ENCODE measurements at places on chromosomes 12 and 14. TPM values are rescaled to one million over a fixed set of nuclear protein-coding genes. Genes with fewer than 3 reads are reported as not detected.

Gene GYS2
- total RNA-seq = not detected

Gene DHH
- 0.87 TPM for total RNA-seq

Gene OTX2
- not detected for total RNA-seq

Gene DMAC2L
- total RNA-seq = 34.0 TPM

Gene FAM186B
- 0.34 TPM for total RNA-seq

Gene NPFF
- not detected for total RNA-seq

Gene SCNN1A
- 0.93 TPM for total RNA-seq

Gene SDR9C7
- 0.97 TPM for total RNA-seq

Gene ARHGEF40
- 56.8 TPM for total RNA-seq

Gene TPH2
- total RNA-seq = 0.96 TPM

Gene APOLD1
- 24.2 TPM for total RNA-seq

Gene FLRT2
- total RNA-seq = 122 TPM

Gene ZDHHC17
- total RNA-seq = 89.7 TPM

Gene FAIM2
- total RNA-seq = 1,025 TPM

GRCh38 chr14:97023871-97024270, 226.7 kb downstream of the VRK1 start:
- DNase-seq = no peak

DNA sequence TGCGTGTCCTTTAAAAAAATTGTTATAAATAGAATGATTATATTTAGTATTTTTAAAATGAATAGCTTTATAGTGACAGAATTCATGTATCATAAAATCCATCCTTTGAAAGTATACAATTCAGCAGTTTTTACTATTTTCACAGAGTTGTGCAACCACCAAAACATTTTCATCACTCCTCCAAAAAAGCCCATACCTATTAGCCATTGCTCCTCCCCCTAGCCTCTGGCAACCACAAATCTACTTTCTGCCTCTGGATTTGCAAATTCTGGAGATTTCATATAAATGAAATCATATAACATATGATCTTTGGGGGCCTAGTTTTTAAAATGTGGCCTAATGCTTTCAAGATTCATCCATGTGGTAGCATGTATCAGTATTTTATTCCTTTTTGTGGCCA, 117.9 kb upstream of the MED13L start:
- DNase-seq = no peak

GRCh38 chr14:95173518-95173917, 16.2 kb upstream of the DICER1 start:
- DNase-seq = no peak

- DNase-seq = no peak
Measured at GRCh38 chr12:78530100-78530765, 334.3 kb upstream of the SYT1 start.

DNA sequence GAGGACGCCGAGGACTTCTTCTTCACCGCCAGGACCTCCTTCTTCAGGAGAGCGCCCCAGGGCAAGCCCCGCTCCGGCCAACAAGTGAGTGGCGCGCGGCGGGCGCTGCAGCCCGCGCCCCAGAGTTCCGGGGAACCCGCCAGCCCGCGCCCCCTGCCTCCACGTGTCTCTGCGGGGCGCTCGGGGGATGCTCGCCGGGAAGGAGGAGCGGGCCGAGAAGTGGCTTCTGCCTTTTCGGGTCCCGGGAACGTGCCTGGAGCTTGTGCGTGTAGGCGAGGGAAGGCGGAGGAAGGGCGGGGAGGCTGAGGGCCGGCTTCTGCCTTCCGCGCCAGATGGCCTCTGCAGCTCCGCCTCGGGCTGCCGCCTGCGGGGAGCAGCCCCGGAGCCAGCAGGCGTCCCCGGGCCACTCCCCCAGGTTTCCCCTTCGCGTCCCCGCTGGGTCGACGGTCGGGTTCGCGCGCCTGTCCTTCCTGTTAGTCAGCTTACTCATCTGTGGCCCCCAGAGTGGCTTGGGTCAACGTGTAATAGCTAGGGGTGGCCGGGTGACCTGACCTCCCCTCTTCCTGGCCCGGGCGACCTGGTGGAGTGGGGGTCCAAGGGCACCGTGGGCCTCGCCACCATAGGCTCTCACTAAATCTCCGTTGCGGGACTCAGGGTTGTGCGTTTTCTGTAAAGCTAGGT, 505 bp downstream of the RASSF3 start:
- no peak for DNase-seq

GRCh38 chr12:44000309-44000952, 164.6 kb downstream of the TMEM117 start:
- DNase-seq = no peak

GRCh38 chr12:105120551-105120950, 13.0 kb downstream of the WASHC4 start:
- DNase-seq = no peak

- no peak for DNase-seq
Measured at GRCh38 chr14:66606826-66607225, 98.9 kb downstream of the GPHN start.

GRCh38 chr12:48192861-48193260, 9.4 kb downstream of the CCDC184 start:
- DNase-seq = no peak

DNA sequence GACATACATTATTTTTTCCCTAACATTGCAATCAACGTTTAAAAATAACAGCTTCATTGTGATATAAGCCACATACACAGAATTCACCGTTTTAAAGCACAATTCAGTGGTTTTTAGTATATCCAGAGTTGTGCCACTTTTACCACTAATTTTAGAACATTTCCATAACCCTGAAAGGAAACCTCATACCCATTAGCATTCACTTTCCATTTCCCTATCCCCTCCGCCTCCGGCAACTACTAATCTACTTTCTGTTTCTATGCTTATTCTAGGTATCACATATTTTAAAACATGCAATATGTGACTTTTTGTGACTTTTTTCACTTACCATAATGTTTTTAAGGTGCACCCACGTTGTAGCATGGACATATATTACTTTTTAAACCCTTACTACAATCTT, 55.6 kb upstream of the ISM2 start:
- DNase-seq = no peak

DNA sequence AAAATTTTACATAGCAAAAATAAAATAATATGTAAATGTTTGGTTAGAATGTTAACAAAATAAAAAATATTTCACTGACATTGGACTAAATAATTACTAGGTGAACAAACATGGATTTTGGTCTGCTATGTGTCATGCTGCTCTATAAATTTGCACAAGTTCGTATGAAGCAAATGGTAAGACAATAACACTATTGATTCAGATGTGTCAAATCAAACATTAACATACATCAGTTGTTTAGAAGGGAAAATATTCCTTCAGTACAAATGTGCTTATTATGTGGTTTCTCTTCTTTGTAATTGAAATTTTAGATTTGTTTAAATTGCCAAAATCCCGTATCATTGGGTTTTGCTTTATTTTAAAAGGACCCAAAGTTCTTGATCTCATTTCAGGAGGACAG, 46.9 kb downstream of the PAWR start:
- no peak for DNase-seq

DNA sequence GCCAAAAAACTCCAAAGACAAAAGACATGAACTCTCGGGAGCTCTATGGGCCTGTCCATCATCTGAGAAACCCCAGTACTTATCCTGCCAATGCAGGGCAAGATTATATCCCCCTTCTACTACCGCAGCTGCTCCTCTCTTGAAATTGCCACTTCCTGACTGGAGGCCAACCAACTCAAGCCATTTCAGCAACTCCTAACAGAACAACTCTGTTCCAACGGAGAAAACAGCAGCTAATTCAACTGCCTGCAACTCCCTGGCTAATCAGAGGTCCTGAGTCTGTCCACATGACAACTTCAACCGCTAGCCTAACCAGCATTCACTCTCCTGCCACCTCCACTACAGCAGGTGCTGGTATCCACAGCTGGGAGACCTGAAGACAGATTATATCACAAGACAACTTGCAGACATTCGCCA, 24.1 kb downstream of the CEP83 start:
- no peak for DNase-seq

GRCh38 chr12:55765736-55766290, 22.9 kb downstream of the GDF11 start:
- no peak for DNase-seq

GRCh38 chr14:82488473-82488872, 954.8 kb upstream of the SEL1L start:
- no peak for DNase-seq

- DNase-seq = no peak
Measured at GRCh38 chr14:33596211-33597080, 354.4 kb downstream of the EGLN3 start.

DNA sequence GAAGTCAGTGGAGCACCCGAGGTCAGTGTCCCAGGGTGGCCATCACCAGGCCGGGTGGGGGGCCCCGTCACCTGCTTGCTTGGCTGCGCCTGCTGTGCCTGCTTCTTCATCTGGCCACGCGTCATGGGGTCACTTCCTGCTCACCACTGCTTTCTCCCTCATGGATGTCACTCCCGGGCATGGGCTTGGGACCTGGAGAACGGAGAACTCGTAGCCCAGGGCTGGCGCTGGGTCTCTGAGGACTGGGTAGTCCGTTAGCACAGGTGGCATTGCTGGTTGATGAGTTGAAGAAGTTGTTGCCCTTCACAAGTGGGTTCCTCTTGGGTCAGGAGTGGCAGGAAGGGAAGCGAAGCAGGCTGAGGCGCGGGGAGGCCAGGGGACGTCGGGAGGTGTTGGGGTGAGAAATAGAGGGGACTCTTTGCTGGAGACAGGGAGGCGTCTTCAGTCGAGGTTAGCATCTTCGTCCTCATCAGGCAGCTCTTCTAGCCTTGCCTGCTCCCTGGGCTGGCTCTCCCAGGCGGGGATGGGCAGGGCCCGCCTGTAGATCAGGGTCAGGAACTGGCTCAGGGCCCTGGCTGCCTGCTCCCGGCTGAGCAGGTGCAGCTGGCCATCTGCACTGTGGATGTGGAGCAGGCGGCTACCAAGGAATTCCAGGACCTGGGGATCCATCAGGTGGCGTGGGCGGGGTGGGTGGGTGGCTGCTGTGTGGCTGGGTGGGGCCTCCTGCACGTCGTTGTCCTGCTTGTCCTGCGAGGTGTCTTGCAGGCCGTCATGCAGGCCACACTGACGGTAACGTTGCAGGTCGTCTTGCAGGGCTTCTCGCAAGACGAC, 23.0 kb downstream of the RTL1 start:
- no peak for DNase-seq

DNA sequence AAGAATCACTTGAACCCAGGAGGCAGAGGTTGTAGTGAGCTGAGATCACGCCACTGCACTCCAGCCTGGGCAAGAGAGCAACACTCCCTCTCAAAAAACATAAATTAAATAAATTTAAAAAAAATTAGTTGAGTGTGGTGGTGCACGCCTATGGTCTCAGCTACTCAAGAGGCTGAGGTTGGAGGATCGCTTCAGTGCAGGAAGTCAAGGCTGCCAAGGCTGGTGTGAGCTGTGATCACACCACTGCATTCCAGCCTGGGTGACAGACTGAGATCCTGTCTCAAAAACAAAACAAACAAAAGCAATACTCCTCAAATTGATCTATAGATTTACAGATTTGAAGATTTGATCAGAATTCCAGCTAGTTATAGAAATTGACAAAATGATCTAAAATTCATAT, 92.7 kb upstream of the RESF1 start:
- no peak for DNase-seq

DNA sequence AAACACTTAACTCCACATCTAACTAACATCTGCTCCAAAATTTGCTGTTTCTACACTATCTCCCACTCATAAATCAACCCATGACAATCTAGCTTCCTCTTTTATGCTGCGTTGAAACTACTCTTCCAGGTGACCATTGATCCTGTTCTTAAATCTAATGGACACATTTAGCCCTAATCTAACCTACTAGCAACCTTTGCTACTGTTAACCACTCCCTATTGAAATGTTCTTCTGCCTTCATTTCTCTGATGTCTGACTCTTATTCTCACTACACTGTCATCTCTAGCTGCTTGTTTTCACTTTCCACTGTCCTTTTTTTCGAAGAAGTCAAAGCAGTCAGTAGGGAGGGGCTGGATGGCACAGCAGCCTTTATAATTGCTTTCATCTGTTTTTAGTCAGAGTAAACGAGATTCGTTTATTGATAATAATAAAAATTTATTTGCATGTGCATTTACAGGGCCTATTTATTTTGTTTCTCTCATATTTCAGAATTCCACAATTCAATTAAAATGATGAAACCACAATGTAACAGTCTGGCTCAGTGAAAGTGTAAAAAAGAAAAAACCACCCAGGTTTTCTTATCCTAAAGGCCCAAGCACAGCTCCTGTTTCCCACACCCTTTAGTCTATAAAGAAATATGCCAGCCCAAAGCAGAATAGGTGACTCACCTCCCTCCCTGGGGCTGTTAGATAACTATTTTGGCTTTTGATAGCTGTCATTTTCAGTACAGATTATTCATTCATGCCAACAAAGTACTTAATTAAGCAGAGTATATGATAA, 44.9 kb downstream of the ATP2B1 start:
- DNase-seq = no peak

DNA sequence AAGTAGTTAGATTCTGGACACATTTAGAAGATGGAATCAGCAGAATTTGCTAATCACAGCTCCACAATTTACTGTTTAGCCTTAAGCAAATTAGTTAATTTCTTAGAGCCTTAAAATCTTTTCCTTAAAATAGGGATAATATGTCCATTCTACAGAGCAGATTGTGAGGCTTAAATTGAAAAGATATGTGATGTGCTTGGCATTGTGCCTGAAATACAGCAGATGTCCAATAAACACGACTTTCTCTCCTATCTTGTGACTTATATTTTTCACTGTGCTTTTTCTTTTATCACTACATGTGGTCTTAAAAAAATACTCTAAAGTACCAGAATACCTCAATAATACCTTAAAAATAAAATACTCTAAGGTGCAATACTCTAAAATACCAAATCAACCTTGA, 30.6 kb downstream of the CCER1 start:
- no peak for DNase-seq

DNA sequence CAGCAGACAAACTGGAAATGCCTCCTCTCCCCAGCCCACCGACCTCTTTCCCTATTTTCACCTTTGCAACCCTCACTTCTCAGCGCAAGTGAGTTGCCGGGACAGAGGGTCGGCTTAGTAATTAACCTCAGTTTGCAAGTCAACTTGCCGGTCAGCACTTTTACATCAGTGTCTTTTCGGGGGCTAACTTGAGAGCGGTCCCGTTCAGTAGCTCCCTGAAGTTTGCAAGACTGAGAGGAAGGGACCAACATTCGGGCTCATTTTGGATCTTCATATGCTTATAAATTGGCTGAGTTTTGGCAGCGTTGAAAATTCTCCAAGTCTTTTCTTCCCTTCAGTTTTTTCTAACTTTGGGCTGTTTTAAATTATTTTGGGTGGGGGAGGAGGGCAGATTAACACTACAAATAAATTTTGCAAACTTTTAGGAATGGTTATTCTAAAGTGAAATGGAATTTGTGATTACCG, 846 bp downstream of the BRMS1L start:
- DNase-seq = no peak

- DNase-seq = no peak
Measured at GRCh38 chr12:48536602-48537001, 11.2 kb downstream of the OR8S1 start.

GRCh38 chr14:68379510-68380328, 413.1 kb downstream of the ZFP36L1 start:
- no peak for DNase-seq

DNA sequence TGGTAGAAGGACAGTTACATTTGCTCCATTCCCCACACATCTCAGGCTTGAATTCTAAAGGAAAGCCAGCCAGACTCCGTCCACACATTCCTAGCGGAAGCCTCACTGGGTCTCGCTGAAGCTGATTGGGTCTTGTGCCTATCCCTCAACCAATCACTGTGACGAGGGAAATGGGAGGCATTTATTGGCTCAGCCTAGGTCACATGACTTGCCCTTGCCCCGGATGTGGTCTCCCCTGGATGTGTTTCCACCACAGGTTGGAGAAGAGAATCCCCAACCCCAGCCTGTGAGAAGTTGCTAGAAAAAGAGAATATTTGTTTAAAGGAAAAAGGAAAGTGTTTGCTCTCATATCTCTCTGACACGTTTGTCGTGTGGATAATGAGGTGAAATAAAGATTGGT, 93.4 kb downstream of the C12orf75 start:
- DNase-seq = no peak
